ENCODE measurements at places on chromosomes 6 and 20.

DNA sequence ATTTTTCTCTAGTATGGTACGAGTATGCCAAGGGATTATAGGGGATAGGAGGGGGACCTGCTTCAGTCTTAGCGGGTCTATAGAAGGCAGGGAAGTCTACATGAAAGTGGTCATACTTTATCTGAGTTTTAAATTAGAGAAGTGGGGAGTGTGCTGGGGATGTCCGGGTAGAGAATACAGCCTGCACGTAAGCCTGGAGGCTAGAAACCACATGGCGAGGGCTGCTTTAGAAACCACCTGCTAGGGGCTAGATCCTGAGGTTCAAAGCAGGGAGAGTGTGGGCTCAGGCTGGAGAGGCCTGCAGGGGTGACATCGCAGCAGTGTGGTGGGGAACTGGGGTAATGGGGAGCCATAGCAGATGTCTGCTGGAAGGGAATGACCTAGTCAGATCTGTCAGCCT is 85.2 kb downstream of the VEGFA start:
- no peak for DNase-seq

GRCh38 chr20:6956574-6956973 is 189.1 kb downstream of the BMP2 start:
- no peak for DNase-seq

DNA sequence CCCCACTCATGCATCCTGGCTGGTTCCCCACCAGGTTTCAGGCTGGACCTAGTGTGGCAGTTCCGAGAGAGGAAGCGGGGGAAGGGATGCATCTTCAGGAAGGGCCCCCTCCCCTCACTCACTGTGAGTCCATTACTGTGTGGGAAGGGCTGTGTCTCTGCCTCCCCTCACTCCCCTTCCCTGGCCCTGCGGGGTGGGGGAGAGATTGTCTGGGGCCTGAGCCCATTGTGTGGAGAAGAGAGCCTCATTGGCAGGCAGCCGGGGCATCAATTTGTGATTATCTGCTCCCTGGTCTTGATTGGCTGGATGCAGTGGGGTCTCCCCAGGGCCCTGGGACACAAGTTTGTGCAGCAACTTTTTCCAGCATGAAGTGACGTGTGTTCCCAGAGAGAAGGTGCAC is 4.1 kb upstream of the MYT1 start:
- DNase-seq, result no peak

DNA sequence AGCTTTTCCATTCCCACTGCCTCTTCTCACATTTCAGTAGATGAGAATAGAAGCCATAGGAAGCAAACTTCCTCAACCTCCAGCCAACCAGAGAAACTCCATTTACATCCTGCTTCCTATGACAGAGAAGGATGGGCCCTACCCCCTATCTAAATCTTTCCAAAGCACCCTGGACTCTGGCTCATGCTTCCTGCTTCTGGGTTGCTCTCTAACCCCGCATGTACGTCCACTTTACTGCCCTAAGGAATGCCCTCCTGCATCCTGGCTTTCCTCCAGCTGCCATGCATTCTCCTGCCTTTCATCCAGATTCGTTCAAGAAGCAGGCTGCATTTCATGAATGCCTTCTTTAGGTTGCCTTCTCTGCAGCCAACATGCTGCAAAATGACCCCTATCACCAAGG is 91.9 kb downstream of the FAM217A start:
- no peak for DNase-seq

DNA sequence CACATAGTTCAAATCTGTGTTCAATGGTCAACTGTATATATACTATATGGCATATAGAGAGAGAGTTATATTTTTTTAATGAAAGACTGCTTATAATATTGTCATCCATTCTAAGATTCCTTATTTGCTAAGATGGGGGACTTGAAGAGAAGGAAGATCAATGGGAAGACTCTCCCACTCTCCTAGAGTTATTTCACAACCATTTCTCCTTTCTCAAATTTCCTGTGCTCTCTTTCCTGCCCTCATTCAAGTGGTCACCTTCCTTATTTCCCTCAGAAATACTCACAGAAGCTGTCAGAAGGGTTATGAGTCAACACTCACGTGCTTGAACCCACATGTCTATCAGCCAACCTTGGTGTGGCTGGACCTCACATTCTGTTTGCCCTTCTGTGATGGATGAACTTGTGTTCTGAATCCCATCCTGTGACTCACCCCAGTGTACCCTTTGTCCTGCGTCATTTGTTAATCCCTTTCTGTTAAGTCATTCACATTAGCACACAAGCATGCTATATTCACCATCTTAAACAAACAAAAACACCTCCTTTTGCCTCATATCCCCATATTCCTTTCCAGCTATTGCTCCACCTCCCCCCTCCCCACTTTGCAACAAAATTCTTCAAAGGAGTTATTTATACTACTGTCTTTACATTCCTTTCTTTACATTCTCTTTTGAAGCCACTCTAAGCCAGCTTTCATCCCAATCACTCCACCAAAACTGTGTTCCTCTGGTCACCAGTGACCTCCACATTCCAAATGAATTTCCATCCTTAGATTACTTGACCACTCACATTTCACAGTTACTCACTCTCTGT is 279.3 kb upstream of the TCF21 start:
- no peak for DNase-seq

DNA sequence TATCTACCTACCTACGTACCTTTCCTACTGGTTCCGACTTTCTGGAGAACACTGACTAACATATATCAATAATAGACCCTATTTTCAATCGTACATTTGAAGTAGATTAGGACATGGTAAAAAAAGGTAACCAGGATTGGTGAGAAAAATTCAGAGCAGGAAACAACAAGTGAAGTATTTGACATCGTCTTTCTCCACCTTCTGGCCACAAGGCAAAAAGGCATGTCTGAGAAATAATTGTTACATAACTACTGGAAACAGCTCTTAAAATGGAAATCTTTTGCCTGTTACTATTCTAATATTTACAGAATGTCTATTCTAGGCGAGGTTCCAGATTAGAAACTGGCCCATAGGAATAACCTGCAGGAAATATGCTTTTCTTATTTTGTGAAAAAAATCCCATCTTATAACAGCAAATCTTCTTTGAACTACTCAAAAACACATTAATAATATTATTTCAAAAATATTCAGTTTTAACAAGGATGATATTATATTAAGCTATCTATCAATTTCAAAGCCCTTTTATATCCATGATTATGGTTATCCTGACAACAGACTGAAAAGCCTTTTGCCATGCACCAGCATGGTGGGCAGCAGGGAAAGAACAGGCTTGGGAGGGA is 80.8 kb downstream of the RCAN2 start:
- DNase-seq, result no peak

- DNase-seq, result peak; percentile 67
Measured at GRCh38 chr20:49344975-49345374, 67.1 kb upstream of the ZNFX1 start.

DNA sequence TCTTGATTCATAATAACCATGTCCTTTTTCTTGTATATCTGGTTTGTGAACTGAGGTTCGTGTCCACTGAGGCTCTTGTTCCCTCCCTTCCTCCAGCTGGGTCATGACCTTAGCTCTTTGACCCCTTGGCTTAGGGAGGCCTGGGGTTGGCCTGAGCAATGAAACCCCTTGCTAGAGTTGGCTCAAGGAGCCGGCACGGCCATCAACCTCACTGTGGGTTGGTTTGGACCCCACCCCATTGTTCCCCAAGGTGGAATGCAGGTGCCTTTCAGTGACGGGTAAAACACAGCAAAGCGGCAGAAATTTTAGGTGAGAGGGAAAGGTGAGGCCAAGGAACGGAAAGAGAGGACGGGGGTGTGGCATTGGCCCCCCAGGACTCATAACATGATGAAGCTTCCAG is 44.5 kb upstream of the PHACTR3 start:
- DNase-seq, result no peak

DNA sequence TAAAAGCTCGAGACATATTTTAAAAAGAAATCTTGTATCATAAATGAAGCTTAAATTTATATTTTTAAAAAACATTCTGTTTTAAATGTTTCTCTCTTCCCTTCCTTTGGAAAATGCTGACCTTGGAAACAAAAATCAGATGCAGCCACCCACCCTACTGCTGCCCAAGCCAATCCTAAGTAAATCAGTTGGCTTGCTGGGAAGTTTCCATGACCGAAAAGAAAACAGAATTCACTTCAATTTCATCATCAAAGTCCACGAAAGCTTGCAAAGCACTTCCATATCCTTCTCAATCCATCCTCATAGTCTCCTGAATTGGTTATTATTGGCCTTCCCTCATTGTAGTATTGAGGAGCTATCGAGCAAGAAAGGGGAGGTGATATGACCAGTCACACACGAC is 80.1 kb downstream of the PLCG1 start:
- DNase-seq, result no peak

GRCh38 chr6:140275725-140276124 is 901.3 kb upstream of the CITED2 start:
- DNase-seq, result no peak

DNA sequence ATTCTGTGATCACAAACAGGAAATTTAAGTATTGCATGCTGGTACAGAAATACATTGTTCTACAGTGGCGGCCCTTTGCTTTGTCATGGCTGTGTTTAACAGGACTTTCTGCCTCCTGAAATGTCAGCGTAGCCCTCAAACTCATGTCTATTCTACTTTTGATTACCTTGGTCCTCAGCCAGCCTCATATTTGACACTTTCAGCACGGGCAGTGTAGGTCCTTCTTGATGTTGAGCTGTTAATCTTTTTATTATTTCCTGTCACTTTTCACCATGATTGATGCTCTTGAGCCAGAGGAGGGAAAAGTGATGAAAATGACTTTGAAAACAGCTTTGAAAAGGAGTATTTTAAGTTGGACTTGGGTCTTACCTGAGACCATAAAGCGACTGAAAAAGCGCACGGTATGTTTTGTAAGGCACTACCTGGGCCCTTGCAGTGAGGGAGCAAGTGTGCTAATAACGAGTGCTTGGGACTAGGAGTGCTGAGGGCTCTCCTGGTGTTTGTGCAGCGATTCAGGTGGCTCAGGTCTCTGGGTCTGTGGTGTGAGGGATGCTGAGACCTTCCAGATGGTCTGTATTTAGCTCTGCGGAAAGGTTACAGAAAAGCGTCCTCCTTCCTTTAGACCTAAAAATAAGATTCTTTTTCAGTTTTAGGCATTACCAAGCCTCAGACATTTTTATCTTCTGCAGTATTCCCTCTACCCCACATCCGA is 45.2 kb upstream of the RREB1 start:
- DNase-seq, result no peak

DNA sequence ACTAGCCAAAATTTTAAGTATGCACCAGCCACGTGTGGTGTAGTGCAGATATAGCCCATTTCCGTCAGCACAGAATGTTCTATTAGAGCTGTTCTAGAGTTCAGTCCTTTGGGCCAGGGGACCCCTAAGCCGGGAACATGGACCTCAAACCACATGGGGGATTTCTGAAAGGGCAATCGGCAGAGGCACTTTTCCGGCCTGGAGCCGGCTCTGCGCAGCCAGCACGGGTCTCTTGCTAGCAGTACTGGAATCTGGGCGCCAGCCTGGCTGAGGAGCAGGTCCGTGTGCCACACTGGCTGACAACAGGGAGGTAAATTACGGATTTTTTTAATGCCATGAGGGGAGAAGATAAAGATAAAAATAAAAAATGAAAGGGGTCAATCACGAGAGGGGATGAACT is 120.5 kb downstream of the SULF2 start:
- DNase-seq, result no peak

DNA sequence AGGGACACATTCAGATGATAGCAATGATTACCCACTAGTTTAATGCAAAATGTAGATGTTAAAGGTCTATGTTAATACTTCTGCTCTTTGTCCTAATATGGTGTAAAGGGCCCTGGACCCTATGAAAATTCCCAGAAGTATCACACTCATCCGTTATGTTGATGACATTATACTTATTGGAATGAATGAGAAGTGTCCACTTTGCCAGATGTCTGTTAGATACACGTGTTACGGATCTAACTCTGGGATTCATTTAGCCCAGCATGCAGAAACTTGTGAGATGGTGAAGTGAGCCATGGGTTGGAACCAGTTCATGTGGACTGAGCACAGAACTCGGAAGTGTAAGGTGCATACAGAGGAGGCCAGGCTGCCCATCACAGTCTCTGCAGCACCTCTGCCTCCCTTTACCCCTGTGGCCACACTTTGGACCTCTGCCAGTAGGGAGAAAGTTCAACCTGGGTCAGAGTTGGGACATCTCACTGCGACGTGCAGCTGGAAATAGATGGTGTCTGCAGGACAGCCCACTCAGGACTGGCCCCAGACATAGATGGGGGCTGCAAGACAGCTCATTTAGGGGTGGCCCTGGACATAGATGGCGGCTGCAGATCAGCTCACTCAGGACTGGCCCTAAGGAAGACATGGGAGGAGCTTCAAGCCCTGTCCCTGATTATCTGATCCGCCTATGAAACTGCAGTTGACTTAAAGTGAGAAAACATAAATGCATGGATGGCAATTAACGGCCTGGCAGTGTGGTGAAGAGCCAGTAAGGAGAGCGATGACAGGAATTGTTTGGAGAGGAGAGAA is 71.2 kb upstream of the THBS2 start:
- DNase-seq, result no peak

DNA sequence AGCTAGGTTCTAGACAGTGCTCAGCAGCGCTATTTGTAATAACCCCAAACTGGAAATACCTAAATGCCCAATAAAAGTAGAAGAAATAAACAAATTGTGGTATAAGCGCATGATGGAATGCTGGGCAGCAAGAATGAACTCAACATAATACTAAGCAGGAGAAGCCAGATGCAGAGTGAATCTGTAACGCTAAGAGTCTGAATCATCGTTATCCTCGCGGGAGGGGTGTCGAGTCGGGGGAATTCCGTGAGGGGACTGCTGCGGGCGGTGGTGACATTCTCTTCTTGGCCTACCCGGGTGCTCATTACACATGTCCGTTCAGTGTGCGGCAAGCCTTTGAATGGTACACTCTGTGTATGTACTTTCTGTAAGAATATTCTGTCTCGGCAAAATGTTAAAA is 83.7 kb downstream of the SULF2 start:
- no peak for DNase-seq

GRCh38 chr6:12012558-12013306 is 620 bp downstream of the HIVEP1 start:
- peak; percentile 58 for DNase-seq

GRCh38 chr6:151018911-151019782 is 153.6 kb downstream of the MTHFD1L start:
- DNase-seq, result no peak

DNA sequence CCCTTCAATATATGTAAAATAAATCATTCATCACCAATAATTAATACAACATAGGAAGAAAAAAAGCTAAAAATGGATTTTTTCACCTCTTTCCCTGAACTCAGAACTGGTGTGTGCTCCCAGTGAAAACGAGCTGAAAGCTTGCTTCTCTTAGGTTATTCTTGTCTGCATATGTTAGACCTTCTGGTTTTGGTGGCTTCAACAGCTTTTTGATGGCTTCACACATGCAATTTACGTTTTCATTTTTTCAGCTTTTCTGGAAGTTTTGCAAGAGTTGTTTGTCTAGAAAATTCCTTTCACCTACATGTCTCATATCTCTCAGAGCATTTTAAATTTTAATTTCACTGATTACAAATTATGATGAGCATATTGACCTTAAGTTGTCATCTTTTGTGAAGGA is 86.9 kb upstream of the PTCHD4 start:
- no peak for DNase-seq

- DNase-seq, result no peak
Measured at GRCh38 chr6:111957623-111958315, 84.5 kb upstream of the FYN start.
